CD8-positive, alpha-beta memory T cell (primary cell): ENCODE measurements at places on chromosomes 1 and 21. TPM values are rescaled to one million over a fixed set of nuclear protein-coding genes. Genes with fewer than 3 reads are reported as not detected.
A peak's percentile ranks its signal among the peaks of the same experiment; 100 is the strongest.

DNA sequence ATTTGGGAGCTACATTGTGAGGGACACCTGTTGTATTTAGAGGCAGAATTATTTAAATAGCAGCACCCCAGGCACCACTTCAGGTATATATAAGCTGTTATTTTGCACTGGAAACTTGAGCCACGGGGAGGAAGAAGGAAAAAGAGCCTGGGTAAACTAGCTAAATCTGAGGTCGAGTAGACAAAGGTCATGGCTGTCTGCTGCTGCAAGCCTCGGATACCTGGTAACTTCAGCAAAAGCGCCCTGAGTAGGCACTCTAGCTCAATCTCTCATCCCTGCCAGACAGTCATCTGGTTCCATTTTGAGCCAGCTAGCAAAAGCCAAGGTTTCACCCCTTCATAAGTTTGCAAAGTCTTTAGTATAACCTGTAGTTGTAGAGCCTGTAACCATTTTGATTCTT, 101.9 kb upstream of the ZNF644 start:
- no peak for DNase-seq

- peak; percentile 35 for DNase-seq
These were observed 7.8 kb downstream of the CAPZB start for GRCh38 chr1:19477284-19478249.

DNA sequence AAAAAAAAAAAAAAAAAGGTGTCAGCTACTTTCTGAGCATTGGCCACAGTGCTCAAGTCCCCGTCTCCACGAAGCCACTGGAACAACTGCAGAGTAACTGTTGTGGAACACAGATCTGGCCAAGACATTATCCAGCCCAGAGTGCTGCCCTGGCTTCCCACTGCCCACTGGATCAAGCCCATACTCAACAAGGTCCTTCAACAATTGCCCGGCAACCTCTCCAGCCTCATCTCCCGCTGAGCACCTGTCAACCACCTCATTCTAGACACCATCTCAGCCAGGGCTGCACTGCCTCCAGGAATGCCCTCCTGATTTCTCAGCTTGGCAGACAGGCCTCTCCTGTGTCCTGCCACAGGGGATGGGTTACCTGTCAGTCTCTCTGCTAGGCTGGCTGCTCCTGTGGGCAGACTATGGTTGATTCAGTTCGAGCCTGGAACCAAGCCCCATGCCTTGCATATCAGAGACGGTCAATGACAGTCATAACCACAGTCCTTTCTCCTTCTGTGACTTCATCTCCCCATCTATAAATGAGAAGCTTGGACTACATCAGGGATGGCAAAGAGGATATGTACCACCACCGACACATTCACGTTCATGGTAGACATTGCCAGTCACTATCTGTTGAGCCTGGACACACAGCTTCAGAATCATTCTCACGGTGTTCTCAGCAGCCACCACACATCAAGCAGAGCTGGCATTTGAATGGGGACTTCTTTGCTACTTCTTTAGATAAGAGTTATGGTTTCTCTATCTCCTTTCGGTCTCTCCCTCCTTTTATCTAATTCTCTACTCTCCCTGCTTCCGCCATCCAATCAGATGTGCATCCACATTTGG, 76.9 kb downstream of the MRPL37 start:
- DNase-seq = no peak

DNA sequence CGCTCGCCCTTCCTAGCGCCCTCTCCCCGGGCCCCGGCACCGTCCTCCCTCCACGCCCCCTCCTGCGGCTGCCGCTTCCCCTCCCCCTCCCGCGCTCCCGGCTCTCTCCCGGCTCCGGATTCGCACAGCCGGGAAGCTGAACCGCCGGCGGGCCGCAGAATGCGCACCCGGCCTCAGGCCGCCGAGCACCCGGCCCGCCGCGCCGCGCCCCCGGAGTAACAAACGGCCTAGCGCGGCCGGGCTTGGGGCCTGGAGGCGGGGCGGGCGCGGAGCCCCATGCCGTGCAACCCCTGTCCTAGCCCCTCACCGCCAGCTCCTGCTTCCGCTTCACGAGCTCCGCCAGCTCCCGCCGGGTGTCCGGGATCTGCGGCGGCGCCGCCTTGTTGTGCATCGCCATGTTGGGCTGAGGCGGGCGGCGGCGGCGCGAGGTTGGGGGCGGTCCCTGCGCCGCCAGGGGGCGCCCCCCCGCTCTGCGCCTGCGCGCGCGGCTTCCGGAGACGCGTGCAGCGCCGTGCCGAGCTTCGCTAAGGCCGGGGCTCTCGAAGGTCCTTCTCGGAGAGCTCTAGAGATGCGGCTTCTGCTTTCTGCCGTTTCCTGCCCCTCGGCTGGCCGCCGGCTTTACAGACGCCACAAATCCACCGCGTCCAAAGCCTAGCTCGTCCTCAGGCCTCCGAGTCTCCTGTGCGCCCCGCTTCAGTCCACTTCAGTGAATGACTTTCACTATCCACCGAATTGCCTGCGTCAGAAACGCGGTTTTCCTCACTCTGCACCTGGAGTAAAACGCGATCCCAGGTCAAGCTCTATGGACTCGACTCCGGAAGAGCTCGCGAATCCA, at the start of gene MEAF6:
TSS of gene MEAF6 (minus strand) at position 417 of the 835 bp plus-strand sequence. CDS start at position 397, 20 bp downstream.
- peak; percentile 88 for DNase-seq

DNA sequence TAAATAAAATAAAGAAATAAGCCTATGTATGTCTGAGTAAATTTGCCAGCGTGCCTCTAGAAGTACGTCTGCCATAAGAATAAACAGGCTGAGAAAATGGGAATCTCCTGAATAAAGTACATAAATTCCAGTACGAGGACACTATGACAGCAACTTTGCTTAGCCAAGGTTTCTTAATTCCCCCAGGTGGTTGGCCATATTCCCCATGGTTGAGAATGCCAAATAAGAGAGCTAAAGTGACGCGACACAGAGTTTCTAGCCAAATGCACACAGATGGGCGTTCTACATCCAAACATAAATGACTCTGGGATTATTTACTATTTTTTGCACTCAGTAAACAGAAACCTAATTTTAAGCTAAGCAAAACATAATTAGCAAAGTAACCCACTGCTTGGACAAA, 19.5 kb downstream of the KCNH1 start:
- DNase-seq = no peak

- DNase-seq = no peak
These were observed 85.1 kb downstream of the POU2F1 start for GRCh38 chr1:167305706-167306277.

- DNase-seq = no peak
These were observed 195.2 kb downstream of the TOMM20 start for GRCh38 chr1:234933475-234933874.

- DNase-seq = no peak
These were observed 5.4 kb downstream of the TUFT1 start for GRCh38 chr1:151545542-151545941.

SLC44A5 gene
- 0.29 TPM for total RNA-seq

HFM1 gene
- total RNA-seq = not detected

C1orf116 gene
- not detected for total RNA-seq

ABL2 gene
- total RNA-seq = 6.7 TPM

OR2L5 gene
- total RNA-seq = not detected
